Fibroblast of the aortic adventitia (primary cell): ENCODE measurements at places on chromosomes 7 and 10.

GRCh38 chr10:128908099-128908498, 558.9 kb upstream of the MGMT start:
- DNase-seq, result no peak

GRCh38 chr7:134736381-134736780, 43.1 kb upstream of the CALD1 start:
- no peak for DNase-seq

- peak; percentile 22 for DNase-seq
Observed at GRCh38 chr7:132116369-132116768, 459.9 kb downstream of the PLXNA4 start.

- no peak for DNase-seq
Observed at GRCh38 chr10:116084161-116084560, 188.8 kb downstream of the GFRA1 start.
